ENCODE measurements at places on chromosomes 13 and 19.

GRCh38 chr19:56261145-56261544 is 11.4 kb upstream of the EDDM13 start:
- peak; percentile 69 for DNase-seq

- no peak for DNase-seq
Measured at GRCh38 chr13:66222127-66222526, 1008.0 kb downstream of the PCDH9 start.

- DNase-seq: no peak
Measured at GRCh38 chr13:19185865-19186645, 4.4 kb upstream of the TUBA3C start.

DNA sequence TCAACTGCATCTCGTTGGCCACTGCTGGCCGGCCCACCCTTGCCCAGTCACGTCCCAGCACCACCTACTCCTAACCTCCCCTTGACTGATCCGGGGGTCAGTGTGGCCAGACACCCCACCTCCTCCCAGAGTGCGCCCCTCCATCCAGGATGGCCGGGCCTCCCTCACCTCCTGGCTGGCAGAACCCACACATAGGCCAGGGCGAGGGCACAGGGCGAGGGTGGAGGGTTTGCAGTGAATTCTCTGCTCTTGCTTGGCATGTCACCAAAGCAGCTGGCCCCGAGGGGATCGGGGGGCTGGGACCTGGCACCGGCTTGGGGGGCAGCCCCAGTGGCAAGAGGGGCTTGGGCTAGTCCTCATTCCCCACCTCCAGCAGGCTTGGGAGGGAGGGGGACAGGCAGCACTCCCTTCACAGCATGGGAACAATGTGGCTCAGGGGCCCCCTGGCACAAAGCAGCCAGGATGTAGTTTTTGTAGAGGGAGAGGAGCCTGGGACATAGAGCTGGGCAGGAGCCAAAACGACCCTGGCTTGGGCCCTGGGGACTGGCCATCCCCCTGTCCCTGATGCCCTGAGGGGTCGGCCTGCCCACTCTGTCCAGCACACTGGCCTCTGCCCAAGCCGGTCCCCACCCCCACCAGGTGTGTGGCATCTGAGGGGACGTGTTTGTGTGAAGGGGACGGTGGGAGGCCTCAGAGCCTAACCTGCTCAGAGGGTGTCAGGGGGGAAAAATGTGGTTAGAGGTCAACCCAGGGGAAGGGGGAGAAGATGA is 28.5 kb upstream of the ASF1B start:
- peak; percentile 56 for DNase-seq

DNA sequence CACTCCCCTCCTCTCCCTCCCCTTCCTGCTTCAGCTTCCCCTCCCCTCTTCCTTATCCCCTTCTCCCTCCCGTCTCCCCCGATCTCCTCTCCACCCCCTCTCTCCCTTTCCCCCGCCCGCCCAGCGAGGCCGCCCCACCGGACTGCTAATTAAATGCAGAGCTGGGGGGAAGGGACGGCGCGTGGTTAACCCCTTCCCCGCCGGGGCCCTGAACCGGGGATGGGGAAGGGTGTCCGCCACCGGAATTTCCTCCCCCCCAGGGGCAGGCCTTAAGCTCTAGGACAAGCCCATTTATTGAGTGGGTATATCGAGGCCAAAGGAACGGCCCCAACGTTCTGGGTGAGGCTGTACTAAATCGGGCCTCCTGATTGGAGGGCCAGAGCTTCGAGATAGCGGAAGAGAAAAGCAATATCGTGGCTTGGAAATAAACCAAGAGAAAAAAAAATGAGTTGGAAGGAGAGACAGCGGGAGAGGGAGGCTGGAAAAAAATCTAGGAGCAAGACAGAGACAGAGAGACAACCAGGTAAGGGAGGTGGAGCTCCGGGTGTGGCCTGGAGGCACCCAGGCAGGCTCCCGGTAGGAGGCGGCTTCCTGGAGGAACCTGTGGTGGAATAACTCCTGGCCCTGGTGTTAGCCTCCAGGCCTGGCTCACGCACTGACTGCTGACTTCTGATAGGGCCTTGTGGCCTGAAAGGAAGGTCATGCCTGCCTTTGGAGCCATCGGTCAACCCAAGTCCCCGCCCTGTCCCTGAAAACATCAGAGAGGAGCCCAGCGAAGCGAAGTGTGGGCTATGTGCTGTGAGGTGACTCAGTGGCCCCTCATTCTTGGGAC is 11.6 kb upstream of the JUND start:
- peak; percentile 92 for DNase-seq
